ENCODE measurements at places on chromosomes 5 and 9.

DNA sequence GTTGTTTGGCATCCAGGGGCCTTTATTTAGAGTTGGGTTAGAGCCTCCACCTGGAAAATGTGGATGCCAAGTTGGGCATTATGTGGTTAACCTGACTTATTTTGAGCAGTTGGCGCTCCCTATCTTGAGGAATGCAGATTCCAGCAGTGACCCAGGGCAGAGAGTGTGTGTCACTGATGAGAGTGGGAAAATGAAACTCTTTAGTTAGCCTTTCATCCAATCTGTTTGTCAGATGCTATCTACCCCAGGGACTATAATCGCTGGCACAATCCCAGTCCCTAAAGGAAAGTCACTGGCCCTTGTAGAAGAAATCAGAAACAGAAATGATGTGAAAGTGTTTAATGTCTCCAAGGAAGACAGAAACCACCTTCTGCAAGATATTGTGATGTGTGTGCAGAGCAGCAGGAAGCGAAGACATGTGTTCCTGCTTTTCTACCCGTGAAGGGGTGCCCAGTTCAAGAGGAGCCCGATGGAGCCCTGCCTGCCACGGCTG lies 10.2 kb upstream of the STING1 start:
- no peak for DNase-seq

DNA sequence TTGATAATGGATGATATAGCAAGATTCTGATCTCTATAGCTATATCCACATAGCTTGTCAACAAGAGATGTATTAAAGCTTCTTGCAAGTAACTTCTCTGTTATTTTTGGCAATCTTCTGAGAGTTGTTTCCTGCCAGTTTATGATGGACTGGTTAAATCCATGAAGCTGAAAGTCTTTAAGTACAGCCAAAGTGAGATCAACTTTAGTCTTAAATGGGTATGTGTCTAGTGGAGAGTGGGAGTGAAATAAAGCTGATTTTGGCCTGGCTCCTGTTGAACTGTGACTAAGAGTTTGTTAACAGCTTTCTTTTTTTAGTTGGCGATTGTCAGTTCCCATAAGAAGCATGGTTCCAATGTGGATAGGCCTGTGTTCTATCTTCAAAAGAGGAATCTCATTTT lies 350.9 kb upstream of the PCSK5 start:
- DNase-seq, result no peak

- no peak for DNase-seq
Measured at GRCh38 chr5:168939887-168940544, 360.8 kb upstream of the PANK3 start.

GRCh38 chr5:103347716-103348423 lies 89.3 kb downstream of the MACIR start:
- DNase-seq, result no peak

- no peak for DNase-seq
Measured at GRCh38 chr5:80153586-80154126, 102.2 kb downstream of the SERINC5 start.

DNA sequence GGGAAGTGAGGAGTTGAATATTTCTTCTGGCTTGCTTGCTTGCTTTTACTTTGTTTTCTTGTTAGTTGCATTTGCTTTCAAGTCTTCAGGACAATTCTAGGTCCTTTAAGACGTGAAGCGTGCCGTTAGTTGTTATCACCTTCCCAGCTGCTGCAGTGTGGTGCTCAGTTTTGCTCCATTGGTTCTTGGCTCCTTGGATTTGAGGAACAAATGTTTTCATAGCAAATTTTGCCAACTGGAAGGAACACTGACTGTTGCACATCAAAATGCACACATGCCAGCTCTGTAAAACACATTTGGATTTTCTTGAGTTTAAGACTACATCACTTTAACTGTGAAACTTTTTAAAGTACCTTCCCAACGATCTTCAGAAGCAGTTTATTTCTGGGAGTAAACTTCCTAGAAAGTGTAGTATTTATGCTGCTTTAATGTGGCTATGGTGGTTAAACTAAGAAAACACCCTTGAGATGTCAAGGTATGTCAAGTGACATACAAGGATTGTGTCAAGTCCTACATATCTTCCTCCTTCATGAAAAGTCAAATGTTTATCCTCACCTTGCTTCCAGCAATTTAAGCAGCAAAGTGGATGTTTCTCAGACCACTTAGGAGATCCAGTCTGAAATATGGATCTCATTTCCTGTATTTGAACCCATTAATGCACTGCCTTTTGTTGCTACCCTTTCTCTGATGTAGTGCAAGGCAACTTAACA lies 24.9 kb downstream of the MOCS2 start:
- DNase-seq, result no peak

- DNase-seq, result no peak
Measured at GRCh38 chr9:137426018-137426681, 3.0 kb downstream of the NOXA1 start.

- DNase-seq, result no peak
Measured at GRCh38 chr5:71600783-71601182, 13.6 kb downstream of the MCCC2 start.

DNA sequence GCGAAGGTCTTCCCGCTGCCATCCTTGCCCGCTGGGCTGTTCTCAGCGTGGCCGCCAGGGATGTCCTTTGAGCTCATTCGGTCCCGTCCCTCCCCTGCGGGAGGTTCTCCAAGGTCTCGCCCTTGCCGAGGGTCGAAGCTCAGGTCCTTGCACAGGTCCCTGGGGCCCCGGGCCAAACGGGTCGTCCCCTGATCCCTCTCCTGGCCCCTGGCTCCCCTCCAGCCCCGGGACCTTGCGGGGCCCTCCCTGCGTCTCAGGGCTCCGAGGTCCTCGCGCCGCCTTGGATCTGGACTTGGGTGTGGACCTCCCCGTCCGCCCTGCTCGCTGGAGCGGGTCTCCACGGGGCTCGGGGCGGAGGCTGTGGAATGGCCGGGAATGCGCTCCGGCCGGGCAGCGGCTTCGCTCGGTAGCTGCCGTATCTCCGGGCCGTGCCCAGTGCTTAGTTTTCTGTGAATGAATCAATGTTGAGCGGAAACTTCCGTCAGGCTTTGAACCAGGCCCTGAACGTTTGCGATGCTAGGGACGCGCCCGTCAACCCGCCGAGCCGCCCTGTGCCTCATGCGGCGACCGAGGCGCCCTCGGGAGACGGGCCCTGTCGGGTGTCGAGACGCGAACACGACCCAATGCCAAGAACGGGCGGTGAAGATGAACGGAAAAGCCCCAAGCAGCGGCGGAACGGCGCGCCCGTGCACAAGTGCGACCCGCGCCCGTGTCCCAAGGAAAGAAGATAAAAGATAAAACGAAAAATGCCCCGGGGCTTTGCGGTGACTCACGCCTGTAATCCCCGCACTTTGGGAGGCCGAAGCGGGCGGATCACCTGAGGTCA lies 780 bp downstream of the RNU6ATAC start:
- DNase-seq, result peak; percentile 28

DNA sequence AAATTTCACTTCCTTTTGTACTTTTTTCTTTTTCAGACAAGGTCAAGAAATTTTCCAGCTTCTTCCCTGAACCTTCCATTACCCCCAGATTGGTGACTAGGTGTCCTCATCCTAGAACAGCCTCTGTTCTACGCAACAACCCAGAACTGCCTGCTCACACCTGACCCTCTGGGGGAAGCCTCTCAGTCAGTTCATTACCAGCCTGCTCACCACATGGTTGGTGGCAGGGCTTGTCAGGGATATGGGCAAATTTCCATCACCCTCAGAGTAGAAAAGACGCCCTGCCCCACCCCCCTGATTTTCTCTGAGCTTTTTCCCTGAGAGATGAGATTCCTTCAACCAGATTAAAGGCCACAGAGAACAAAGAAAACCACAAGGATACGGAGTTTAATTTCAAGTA lies 5.3 kb upstream of the CFAP95 start:
- no peak for DNase-seq

DNA sequence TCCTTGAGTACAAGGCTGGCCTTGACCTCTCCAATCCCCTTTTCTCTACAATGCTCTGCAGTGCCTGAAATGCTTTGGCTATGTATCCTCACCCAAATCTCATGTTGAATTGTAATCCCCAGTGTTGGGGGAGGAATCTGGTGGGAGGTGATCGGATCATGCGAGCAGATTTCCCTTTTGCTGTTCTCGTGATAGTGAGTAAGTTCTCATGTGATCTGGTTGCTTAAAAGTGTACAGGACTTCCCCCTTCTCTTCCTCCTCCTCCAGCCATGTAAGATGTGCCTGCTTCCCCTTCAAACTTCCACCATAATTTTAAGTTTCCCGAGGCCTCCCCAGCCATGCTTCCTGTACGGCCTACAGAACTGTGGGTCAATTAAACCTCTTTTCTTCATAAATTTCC lies 28.5 kb upstream of the AKNA start:
- DNase-seq, result no peak

DNA sequence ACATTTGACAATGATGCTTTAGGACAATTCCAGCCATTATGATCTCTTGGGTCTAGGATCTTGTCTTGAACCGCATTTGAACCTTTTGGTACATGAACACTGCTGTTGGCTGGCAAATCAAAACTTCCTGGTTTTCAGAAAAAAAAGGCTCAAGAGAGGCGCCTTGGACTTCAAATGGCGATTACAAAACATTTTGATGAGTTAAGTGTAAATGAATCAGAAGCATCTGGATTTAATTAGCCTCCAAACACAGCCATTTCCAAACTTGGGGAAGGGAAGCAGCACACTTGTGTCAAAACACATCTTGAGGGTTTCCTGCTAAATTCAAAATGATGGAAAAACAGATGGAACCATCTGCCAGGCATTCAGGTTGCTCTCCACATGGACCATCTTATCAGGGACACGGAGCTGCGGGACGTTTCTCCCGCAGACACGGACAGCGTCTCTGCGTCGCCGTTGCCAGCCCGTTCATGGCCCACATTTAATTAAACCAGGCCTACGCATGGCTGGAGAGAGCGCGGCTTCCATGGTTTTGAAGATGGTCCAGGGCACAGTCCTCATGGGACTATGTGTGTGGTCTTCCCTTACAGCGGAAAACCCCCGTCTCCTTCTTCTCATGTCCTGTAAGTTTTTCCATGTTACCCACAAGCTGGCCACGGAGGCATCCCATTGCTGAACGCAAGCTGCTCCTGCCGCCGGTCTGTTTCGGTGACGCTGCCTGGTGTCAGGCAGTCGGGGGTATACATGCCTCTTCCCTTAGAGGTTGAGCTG lies 55.8 kb upstream of the PTCH1 start:
- no peak for DNase-seq

GRCh38 chr9:112034216-112034611 lies 137.6 kb downstream of the UGCG start:
- no peak for DNase-seq

GRCh38 chr5:150278046-150278730 lies 11.4 kb downstream of the CAMK2A start:
- DNase-seq, result no peak

DNA sequence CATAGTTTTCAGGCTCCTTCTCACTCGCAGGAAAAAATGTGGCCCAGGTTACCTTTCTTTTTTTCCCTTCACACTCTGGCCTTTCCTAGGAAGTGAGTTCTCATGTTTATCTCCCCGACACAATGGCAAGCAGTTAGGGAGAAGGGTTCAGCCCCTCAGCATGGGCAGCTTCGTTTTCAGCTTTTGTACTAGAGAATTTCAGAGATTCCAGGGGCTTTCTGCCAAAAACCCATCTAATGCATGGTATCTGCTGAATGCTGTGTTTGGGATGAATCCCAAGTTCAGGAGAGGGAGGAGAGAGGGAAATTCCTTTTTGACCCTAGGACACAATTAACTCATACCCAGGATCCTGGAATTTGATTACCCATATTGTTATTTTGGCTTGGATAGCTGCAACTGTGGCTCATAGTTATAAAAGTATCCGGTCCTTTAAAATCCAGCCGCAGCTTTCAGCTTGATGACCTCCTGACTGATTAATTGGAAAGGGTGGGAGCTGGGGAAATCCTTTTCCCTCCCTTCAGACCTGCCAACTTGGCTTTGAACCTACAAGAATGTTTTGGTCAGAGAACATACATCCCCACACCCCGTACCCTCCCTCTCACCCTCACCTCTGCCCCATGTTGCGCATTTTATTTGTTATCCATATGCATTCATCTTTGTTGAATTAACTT lies 78.4 kb downstream of the TMEM252 start:
- no peak for DNase-seq

DNA sequence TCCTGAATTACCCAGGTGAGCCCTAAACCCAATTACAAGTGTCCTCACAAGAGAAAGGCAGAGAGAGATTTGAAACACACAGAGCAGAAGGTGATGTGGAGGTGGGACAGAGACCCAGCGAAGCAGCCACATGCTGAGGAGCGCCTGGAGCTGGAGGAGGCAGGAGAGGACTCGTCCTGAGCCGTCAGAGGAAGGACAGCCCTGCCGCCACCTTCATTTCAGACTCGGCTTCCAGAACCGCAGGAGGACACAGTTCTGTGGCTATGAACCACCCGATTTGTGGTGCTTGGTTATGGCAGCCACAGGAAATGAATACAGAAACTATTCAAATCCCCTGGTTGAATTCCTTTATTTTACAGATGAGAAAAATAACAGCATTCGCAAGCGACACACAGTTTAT lies 16.4 kb upstream of the FBP1 start:
- no peak for DNase-seq

DNA sequence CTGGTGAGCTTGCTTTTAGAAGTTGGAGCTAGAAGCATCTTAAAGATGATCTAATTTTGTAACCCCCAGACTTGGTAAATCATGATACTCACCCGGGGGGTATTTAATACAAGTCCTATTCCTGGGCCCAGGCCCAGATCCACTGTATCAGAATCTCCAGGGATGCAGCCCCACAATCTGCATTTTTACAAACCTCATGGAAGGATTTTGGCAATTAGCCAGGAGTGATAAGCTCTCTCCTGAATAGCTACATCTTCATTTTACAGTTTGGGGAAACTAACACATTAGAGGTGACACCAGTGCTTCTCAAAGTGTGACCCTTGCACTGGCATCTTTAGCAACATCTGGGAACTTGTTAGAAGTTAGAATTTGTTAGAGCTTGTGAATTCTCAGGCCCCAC lies 31.2 kb upstream of the OTP start:
- DNase-seq, result no peak

DNA sequence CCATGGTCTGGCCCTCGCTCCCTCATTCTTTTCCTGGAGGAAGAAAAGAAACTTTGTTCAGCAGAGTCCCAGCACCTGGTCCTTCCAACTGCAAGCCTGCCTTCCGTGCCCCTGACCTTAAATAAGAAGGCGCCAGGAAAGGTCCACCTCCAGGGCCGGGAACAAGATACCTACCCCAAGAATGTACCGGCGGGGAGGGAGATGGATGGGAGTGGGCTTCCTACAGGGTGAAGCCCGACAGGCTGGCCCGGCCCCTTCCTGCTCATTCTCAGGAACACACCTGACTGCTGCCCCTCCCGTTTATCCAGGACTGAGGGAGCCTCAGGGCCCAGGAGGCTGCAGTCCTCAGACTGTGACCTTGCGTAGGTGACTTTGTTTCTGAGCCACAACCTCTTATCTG lies 27.3 kb upstream of the GFPT2 start:
- no peak for DNase-seq

- DNase-seq, result no peak
Measured at GRCh38 chr9:114678795-114679194, 3.2 kb downstream of the TEX48 start.

DNA sequence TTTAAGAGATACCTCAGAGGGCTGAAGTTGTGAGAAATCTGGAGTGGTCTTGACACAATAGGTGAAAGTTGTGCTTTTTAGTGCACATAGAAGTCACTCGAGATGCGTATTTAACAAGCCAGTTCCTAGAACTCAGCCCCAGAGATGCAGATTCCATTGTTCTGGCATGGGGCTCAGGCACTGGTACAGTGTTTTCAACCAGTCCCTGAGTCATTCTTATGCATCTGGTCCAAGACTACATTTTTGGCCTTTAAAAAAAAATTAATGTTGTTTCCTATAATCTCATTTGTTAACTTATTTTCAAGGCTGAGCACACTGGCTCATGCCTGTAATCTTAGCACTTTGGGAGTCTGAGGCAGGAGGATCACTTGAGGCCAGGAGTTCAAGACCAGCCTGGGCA lies 29.6 kb downstream of the PTTG1 start:
- no peak for DNase-seq

All from activated CD8-positive, alpha-beta memory T cell treated with anti-CD3 and anti-CD28 coated beads for 4 hours (primary cell).